ENCODE measurements at places on chromosomes 4 and X. TPM values are rescaled to one million over a fixed set of nuclear protein-coding genes. Genes with fewer than 3 reads are reported as not detected.

Gene FBXL5
- total RNA-seq, result 31.0 TPM

Gene ERVMER34-1
- 4.6 TPM for total RNA-seq

Gene ZNF157
- not detected for total RNA-seq

Gene TGIF2LX
- total RNA-seq, result not detected

Gene NAP1L3
- not detected for total RNA-seq

Gene SULT1B1
- not detected for total RNA-seq

Gene NUP62CL
- 44.2 TPM for total RNA-seq

Gene ZNF827
- 10.6 TPM for total RNA-seq

Gene SYTL4
- 3.8 TPM for total RNA-seq

Gene RHOXF2
- not detected for total RNA-seq

DNA sequence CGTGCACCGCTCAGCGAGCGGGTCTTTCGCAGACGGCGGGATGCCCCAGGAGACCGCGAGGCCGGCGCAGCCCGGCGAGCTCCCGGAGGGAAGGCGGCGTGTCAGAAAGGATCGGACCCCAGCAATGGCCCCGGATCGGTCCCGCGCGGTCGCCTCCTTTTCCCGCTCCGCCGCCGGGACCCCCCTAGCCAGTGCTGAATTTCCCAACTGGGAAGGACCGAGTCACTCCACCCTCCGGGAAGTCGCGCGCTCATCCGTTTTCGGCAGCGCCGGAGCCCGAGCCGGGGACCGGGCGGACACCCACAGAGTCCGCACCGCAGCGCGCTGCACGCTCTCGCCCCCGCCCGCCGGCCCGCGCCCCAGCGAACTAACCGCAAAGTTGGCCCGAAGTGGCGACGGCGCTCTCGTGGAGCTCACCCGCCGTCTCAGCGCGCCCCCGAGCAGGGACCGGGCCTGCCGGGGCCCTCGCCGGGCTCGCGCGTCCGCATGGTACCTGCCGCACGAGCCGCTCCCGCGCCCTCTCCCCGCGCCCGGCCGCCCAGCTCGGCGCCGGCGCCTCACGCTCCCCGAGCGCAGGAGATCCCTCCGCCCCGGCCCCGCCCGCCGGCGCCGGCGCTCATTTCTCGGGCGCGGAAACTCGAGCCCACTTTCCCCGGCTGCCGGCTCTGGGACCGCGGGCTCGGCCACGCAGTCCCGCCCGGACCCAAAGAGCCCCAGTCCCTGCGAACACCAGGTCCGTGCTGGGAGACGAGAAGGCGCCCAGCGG is at the start of gene FAT1:
TSS of gene FAT1 (minus strand) at position 565 of the 766 bp plus-strand sequence. CDS start 14,029 bp downstream, outside the sequence.
- peak; percentile 71 for DNase-seq

- no peak for DNase-seq
These were observed 14.0 kb downstream of the STOX2 start for GRCh38 chr4:183919141-183919540.

DNA sequence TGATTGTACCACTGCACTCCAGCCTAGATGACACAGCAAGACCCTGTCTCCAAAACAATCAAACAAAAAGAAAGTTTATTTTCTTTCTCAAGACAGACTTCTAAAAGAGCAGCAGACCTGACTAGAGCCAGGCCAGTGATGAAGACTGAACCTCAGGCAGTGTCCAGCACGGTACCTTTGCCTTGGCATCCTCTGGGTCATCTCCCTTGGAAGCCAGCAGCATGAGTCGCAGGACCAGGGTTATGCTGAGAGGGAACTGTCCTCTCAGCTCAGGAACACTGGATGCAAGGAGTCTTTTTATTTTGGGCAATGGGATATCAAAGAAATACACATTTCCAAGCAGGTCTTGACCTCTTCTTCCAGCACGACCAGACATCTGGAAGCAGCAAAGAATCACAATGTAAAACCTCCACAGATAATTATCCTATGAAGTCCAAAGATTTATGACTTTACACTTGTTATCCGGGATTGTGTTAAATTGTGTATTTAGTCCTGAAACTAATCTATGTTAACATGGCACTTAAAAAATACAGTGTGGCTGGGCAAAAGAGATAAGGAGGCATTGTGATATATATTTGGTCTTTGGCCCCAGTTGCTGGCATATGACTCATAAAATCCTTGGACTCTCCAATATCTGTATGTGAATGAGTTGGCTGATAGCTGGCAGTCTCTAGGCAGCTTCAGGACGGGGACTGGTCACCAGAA is 66.0 kb upstream of the DDX60 start:
- DNase-seq, result peak; percentile 2

DNA sequence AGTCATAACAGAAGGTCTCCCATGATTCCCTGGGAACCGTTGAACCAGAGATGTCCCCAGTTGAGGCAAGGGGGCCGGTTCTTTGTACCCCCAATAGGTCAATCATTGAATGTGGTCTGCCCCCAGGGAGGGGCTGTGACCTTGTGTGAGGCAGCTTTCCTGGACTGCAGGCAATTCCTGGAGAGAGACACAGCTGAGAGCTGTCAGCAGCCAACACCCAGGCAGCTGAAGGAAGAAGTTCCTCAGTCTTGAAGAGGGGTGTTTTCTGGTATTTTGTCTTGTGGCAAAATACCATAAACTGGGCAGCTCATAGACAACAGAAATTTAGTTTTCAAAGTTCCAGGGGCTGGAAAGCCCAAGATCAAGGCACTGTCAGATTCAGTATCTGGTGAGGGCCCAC is 185.7 kb upstream of the ATP6AP2 start:
- DNase-seq, result no peak

- no peak for DNase-seq
These were observed 2.8 kb downstream of the PJA1 start for GRCh38 chrX:69162361-69162865.

- DNase-seq, result peak; percentile 56
These were observed 18.0 kb upstream of the TMSB4X start for GRCh38 chrX:12956704-12957534.

- DNase-seq, result no peak
These were observed 521.8 kb upstream of the AGA start for GRCh38 chr4:177964061-177964460.

Data from HT-29 (cell line).